ENCODE measurements at places on chromosomes 16 and 17.

DNA sequence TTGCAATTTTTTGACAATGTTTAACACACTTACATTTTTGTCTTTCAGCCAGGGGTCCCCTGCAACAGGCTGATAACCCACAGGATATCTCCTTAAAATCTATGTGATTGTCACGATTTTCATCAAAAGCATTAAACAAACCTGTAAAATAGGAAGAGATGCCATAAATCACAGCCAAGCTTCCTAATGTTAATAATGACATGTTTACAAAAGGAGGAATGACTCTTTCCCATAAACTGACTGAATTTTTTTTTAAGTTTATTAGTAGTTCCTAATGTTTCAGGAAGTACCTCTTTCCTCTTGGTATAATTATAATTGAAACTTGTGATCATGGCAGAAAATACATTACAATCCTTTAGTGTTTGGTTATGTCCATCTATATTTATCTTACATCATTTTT is 119.6 kb downstream of the CA4 start:
- peak; percentile 12 for DNase-seq

- DNase-seq = peak; percentile 98
Observed at GRCh38 chr17:58658804-58659713, 32.8 kb downstream of the TEX14 start.

DNA sequence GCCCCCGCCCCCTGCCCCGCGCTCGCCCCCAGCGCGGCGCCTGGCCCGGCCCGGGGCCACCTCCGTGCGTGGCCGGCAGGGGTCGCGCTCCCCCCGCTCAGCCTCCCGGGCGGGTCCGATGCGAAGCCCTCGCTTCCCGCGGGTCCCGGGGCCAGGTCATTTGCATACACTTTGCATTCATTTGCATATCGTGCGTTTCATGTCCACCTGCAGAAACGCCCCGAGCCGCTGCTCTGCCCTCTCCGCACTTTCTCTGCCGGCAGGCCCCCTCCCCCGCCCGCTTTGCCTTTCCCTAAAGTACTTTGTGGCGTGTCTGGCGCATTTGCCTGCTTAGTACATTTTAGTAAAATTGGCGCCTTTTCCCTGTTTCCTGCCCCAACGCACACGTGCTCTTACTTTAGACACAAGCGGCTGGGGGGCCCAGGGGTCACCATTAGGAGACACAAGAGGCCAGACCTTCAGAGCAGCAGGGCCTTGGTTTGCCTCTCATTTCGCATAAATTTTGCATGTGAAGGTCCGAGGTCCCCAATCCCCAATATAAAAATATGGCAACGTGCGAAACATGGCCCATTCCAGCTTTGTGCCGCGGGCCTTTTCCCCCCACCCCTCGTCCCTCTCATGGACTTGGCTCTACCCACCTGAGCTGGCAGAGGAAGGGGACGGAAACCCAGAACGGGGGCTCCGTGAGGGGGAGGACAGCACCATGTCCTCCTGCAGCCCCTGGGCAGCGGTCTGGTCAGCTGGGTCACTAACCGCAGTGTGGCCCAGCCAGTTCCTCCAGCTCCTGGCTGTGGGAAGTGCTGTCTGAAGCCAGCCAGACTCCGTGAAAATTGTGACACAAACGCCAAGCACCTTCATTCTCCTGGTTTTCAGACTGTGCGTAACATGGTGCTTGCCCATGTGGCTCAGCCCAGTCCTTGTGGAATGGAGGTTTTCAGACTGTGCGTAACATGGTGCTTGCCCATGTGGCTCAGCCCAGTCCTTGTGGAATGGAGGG is 34.8 kb downstream of the CBFA2T3 start:
- no peak for DNase-seq

GRCh38 chr17:27354491-27355081 is 60.7 kb downstream of the WSB1 start:
- DNase-seq = peak; percentile 29

- DNase-seq = no peak
Observed at GRCh38 chr16:73124097-73124652, 76.2 kb upstream of the ZFHX3 start.

Measured in PC-3 (cell line).